ENCODE measurements at places on chromosomes 16 and 17.

- no peak for DNase-seq
Observed at GRCh38 chr17:75842963-75843576, 1.1 kb downstream of the UNC13D start.

DNA sequence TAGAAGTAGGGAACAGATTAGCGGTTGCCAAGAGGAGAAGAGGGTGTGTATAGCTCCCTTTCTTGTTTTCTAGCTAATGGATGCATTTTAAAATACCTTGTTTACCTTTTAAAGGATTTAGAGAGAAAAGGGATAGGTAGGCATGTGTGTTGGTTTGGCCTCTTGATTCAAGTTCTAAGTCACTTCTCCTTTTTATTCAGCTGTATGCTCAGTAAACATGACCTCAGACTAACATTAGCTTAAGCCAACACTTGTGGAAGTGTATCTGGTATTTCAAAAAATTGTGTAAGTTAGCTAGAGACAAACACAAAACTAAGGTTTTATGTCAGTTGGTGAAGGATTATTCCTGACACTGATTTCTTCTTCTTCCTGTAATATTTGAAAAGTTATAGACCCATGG is 204.1 kb upstream of the NOG start:
- no peak for DNase-seq

DNA sequence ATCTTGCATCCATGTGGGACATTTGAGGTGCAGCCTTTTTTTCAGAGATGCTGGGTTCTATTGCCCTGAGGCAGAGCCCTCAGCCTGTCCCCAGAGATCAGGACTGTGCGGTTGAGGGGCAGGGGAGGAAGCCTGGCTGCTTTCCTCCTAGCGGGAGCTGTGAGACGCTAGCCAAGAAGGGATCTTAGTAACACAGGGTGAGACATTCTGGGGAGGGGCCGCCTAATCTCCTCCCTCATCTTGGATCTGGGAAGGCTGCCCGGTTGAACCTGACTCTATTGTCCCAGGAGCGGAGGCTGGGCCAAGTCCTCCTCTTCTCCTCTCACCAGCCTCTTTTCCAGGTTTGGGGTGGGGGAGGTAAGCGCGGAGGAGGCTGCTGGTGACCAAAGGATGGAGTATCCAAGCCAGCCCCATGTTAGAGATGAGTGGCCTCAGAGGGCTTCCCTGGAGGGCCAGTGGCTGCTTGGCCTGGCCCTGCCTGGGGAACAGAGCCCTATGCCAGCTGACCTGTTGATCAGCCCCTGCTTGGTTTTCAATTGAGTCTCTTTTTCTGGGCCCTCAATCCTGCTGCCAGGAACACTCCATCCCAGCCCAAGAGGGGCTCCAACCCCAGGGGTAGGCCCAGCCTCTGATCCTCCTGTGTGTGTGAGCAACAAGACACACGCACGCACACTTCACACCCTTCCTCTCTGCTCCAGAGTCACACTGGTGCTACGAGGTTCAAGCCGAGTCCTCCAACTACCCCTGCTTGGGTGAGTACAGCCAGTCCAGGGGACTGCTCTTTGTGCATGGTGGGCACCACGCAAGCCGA is 5.0 kb downstream of the CA4 start:
- peak; percentile 66 for DNase-seq

DNA sequence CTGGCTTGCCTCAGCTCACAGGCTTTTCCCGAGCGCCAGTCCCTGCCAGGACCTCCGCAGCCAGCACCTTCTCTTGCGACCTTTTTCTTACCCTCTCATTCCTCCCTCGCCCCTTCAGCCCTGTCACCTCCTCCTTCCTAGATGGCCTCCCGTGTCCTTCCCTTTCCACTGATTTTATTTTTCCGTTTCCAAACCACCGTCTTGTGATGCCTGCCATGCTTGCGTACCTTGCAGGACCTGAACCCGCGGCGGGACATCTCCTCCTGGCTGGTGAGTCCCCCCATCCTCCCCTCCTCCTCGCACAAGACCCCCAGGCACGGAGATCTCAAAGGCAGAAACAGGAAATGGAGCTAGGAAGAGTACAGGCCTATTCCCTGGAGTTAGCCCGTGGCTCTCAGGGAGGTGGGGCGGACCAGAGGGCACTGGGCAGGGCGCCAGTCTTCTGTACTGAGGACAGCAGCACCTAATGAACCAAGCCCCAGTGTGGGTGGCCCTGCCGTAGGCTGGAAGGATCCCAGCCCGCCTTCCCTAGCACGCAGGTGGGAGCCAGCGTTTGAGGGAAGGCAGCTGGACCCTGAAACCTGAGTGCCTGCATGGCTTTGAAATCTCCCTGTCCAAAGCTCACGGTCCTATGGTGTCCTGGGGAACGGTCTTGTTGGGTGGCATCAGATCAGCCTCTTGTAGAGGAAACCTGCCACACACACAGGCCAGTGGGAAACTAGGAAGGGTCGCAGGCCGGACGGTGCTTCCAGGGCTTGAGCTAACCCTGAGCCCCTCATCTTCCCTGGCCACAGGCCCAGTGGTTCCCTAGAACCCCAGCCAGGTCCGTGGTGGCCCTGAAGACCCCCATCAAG is 612 bp downstream of the CISD3 start:
- DNase-seq, result peak; percentile 72

GRCh38 chr17:73420897-73421296 is 109.1 kb upstream of the CDC42EP4 start:
- no peak for DNase-seq

- DNase-seq, result no peak
Observed at GRCh38 chr17:20823905-20824304, 218.9 kb downstream of the USP22 start.

GRCh38 chr17:41734139-41734948 is at the start of gene HAP1:
TSS of gene HAP1 (minus strand) at chr17:41734643. CDS start at chr17:41734634, 9 bp downstream.
- DNase-seq, result peak; percentile 58

GRCh38 chr17:61011251-61011650 is 333.6 kb downstream of the BCAS3 start:
- DNase-seq, result no peak

- DNase-seq, result no peak
Observed at GRCh38 chr17:653724-654123, 60.9 kb downstream of the VPS53 start.

DNA sequence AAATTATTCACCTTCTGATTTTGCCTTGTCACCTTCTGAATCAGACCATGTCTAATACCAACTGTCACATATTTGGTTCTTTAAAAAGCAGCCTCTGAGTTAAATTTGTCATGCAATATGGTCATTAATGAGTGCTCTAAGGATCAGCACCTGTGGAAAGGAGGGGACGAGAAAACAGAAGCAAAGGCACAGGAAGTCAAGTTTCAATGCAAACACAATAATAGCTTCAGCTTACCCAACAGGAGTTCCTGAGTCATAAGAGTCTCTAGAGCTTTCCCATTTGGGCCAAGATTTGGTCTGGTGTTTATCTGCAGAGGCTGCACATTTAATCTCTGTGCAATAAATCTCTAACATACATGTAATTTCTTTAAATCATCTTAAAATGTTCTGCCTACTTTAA is 889.8 kb downstream of the CDH8 start:
- DNase-seq, result no peak

DNA sequence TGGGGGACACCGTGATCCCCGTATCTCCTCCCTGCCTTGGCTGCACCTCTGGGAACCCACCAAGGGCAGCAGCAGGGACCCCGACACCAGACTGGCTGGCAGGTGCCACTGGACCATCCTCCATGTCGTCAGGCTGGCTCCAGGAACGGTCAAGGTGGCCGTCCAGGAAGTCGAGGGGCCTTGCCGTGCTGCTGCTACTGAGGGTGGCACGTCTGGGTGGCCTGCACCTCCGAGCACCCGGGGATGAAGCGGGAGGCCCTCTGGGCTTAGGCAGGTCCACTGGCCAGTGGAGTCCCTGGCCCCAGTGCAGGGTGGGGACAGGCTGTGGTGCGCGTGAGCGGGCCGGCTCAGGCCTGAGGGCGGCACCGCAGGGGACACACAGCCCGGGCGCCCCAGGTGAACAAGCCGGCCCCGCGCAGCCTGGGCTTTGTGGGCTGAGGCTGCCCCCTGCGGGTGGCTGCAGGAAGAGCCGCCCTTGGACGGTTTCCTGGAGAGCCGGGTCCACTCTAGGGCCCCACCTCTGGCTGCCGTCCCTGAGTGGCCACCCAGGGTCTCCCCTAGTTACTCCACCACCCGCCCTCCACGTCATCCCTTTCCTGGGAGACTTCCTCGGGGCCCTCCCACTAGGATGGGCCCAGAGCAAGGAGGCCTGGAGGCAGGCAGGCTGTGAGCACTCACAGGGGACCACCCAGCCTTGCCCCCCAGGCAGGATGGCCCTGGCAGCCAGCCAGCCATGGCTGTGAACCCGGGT is 42.8 kb upstream of the ZC3H18 start:
- DNase-seq, result peak; percentile 90

GRCh38 chr17:21146362-21147015 is 19.7 kb downstream of the DHRS7B start:
- DNase-seq, result no peak

DNA sequence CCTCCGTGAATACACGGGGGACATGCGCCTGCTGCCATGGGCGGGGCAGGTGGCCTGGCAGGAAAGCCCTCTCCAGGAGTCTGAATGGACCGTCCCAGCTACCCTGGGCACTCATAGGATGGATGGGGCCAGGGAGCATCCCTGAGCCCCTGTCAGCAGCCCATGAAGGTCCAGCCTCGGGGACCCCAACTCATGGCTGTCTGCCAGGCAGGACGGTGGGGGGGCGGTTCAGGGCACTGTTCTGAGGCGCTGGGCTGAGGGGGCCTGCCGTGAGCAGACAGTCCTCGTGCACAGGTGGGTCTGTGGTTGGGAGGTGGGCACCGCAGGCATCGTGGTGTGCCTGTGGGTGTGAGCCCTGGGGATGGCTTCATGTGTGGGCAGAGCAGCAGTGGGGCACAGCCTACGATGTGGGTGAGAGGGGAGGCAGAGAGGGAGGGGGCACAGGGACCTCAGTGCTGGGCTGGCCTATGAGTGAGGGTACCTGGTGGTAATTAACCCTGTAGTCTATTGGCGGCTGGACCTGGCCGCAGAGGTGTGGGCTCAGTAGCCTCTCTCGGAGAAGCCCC is 6.5 kb upstream of the PKMYT1 start:
- no peak for DNase-seq

- no peak for DNase-seq
Observed at GRCh38 chr16:27230562-27231001, 27.3 kb downstream of the KDM8 start.

DNA sequence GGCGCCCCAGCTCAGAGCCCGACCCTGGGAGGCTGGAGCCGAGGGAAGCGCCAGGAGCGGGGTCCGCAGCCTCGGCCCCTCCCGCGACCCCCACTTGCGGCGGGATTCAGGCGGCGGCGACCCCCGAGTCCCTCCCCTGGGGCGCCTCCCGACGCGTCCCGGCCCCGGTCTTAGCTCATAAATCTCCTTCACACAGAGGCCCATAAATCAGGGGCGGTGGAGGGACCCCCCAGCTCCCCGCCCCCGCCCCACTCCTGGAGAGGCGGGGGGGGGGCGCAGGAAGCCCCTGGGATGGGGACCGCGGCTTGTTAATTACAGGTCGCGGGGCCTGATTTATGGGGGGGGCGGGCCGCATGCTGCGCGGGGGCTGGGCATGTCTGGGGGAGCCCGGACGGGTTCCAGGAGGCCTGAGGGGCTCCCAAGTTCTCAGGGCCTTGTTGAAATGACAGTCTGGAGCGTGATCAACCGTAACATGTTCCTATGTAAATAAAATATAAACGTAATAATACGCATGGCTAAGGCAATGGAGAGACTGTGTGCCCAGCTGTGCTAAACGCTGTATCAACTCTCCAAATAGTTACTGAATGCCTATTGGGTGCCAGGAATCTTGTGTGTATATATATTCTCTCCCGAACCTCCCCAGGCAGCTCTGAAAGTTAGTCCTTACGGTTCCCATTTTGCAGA is 10.0 kb upstream of the BHLHA9 start:
- no peak for DNase-seq

DNA sequence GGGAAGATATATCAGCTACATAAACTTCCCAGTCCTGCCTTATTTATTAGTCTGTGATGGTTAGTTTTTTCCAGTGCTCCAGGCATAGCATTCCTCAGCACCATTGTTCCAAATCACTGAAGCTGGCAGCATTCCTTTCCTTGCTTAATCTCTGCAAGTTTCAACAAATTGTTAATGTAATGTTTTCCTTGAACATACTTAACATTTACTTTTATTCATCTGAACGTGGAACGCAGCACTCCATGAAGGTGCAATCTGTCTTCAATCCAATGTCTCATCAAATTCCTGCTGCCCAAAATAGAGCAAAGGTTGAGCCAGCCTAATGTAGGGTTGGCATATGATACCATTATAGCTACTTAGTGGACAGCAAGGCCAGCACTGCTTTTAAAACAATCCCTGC is 441.1 kb upstream of the RBFOX1 start:
- DNase-seq, result no peak

- DNase-seq, result no peak
Observed at GRCh38 chr17:21019976-21020586, 22.7 kb downstream of the USP22 start.

GRCh38 chr16:71479420-71479819 is 9.7 kb downstream of the ZNF19 start:
- peak; percentile 29 for DNase-seq

DNA sequence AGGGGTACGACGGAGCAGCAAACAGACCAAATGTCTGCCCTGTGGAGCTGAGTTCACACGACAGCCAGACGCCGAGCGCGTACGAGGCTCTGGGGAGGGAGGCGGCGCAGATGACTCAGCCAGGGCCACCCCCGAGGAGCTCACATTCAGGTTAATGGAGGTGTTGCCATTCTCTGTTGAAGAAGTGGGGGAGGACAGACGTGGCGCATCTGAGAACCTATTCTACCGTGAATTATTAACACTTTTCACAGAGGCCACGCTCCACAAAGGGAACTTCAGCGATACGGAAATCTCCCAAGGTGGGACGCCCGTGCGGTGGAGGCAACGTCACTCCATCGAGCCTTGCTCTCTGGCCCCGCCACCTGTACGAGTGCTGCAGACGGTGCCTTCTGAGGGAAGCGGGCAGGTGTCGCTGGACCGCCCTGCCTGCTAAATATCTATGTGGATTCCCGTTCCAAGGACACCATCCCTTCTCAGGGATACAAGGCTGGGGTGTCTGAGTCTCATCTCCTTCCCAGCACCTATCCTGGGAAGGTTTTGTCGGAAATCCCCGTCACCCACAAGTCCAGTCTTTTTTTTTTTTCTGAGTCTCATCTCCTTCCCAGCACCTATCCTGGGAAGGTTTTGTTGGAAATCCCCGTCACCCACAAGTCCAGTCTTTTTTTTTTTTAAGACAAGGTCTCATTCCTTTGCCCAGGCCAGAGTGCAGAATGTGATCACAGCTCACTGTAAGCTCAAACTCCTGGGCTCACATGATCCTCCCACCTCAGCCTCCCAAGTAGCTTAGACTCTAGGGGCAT is 19.0 kb downstream of the ABR start:
- no peak for DNase-seq

- DNase-seq, result peak; percentile 67
Observed at GRCh38 chr16:10737068-10737625, 6.5 kb upstream of the NUBP1 start.
